ENCODE measurements at places on chromosomes 13 and 19.
A peak's percentile ranks its signal among the peaks of the same experiment; 100 is the strongest.

DNA sequence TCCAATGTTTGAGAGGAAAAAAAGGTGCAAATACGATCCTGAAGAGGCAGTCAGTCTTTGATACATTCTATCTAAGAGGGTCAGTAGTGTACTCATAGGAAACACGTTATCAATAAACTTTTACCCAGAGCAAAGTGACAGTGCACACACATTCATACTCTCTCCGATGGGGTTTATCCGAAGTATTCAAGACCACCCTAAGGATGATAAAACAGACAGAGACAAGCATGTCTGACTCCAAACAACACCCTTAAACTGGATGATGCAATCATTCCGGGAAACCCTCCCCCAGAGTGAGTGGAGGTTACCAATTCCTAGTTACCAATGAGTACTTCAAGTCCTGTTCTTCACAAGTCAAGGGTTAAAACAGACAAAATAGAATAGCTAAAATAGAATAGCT, 79.1 kb downstream of the DNAJC3 start:
- DNase-seq: no peak

GRCh38 chr13:47903836-47904235, 97.2 kb downstream of the SUCLA2 start:
- no peak for DNase-seq

DNA sequence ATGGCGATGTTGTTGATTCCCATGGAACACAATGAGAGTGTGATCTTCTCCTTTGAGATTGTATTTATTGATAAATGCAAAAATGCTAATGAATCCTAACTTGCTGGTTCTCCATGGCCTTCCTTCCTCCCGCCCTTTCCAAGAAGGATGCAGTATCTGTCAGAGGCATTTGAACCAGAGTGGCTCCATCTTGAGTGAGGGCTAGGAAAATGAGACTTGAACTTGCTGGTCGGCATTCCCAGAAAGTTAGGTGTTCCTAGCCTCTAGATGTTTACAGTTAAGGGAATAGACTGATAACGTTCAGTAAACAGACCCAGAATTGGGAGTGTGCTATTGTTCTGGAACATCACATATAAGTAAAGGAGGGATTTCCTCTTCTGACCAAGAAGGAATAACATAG, 44.2 kb upstream of the PSG2 start:
- no peak for DNase-seq

- no peak for DNase-seq
Measured at GRCh38 chr13:77213644-77214043, 113.2 kb downstream of the MYCBP2 start.

GRCh38 chr13:97798171-97798821, 155.2 kb upstream of the IPO5 start:
- DNase-seq: peak; percentile 7

DNA sequence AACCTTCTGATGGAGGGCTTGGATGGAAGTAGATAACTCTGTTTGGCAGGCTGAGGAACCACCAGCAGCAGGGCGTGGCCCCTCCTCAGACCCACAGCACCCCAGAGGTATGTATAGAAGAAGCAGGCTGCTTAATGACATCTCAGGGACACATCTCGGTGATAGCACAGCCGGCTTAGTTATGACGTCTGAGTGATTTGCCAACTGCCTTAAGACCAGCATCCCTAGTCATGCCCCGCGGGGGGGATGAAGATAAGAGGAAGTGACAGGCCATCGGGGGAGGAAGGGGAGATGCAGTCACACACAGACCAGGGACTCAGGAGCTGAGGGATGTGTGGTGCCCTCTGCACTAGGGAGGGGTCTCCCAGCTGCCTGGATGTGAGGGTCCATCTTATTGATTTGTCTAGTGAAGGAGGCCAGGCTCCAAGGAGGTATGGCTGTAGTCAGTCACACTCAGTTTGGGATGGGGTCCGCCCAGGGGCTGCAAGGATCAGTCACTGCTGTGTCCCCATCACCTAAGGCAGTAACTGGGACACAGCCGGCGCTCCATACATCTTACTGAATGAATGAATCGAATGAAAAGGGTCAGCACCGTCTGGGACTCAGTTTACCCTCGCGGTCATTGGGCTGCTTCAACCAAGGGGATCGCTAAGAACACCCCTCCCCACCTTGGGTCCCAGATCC, 19.2 kb upstream of the ERCC1 start:
- DNase-seq: no peak

DNA sequence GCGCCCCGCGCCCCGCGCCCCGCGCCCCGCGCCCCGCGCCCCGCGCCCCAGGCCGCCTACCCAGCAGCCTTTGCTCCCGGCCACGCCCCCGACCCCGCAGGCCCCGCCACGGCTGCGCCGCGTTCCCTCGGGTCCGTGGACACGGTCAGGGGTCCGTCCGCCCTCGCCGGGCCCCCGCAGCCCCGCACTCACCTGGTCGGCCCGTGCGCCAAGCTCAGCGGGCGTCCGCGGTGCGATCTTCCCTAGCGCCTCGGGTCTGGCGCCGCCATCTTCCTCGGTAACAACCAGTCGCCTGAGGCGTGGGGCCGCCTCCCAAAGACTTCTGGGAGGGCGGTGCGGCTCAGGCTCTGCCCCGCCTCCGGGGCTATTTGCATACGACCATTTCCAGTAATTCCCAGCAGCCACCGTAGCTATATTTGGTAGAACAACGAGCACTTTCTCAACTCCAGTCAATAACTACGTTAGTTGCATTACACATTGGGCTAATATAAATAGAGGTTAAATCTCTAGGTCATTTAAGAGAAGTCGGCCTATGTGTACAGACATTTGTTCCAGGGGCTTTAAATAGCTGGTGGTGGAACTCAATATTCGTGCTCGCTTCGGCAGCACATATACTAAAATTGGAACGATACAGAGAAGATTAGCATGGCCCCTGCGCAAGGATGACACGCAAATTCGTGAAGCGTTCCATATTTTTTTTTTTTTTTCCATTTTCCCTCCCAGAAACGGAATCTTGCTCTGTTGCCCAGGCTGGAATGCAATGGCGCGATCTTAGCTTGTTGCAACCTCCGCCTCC, at the start of the genes MED16 and RNU6-9:
Gene MED16 (minus strand): TSS at position 294 of the 796 bp plus-strand sequence. CDS start 2,056 bp downstream, outside the sequence.
Gene RNU6-9 (plus strand): TSS at position 591 of the 796 bp plus-strand sequence.
- DNase-seq: peak; percentile 81

Data from amygdala (tissue), 56 donors.